Upper lobe of right lung (tissue), 1 donor: ENCODE measurements at places on chromosomes 7 and 10.
A peak's percentile ranks its signal among the peaks of the same experiment; 100 is the strongest.

DNA sequence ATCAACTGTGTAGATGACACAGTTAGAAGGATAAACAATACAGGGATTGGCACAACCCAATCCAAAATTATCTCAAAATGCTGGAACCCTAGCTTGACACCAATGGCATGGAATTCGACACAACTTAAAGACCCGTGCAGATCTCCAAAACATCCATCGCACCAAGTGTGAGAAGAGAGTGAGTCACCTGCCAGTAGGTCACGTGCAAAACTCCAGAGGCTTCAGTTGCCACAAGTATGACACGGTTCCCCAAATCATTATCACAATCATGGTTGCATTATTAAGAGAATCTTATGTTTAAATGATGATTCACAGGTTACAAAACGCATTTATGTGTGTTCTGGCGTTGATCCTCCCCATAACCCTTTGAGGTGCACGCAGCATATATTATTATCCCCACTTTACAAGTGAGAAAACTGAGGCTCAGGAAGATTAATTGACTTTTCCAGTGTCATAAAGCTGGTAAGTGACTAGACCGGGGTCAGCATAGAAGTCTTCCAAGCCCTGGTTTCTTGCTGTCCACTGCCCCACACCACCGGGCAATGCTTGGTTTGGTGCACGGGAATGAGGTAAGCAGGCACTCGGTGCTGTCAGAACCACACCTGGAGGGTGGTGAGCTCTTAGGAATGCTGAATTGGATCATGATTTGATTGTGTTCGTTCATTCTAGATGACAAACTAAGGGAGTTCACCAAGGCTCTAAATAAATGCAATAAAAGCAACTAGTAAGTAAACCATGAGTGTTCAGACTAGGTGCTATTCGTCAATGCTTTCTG lies 23.6 kb upstream of the STK17A start:
- DNase-seq, result no peak

- no peak for DNase-seq
Observed at GRCh38 chr7:121081327-121081936, 92.9 kb downstream of the CPED1 start.

- DNase-seq, result no peak
Observed at GRCh38 chr10:43307306-43307705, 40.4 kb upstream of the RASGEF1A start.

GRCh38 chr7:16402091-16402490 lies 19.2 kb downstream of the CRPPA start:
- no peak for DNase-seq

GRCh38 chr7:84912537-84912936 lies 274.3 kb downstream of the SEMA3D start:
- DNase-seq, result no peak

- no peak for DNase-seq
Observed at GRCh38 chr7:94245500-94245899, 149.2 kb upstream of the COL1A2 start.

DNA sequence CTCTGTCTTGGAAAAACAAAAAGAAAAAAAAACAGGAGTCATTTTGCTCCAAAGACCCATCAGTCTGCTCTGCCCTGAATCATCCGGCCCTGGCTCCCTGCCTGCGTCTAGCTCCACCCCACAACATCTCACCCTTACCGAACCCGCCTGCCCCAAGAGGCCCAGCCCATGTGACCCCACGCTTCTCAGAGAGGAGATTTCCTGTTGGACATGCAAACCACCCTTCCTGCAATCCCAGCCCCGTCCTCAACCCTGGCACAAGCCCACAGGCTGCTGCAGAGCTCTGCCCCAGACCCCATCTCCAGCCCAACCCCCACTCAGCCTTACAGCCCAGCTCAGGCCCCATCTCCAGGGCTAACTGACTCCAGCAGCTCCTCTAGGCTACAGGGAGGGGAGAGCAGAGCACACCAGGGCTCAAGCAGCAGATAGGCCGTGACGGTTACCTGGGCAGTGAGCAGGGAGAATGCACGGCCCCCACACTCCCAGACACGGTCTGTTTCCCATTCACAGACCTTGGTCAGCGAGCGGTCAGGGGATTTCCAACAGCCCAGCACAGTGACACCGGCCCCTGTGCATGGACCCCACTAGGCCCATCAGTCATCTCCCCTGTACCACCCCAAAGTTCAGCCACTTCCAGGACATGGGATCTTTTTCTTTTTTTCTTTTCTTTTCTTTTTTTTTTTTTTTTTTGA lies 69.9 kb upstream of the GTF2I start:
- DNase-seq, result peak; percentile 91
